ENCODE measurements at places on chromosomes 11 and 22.
A peak's percentile ranks its signal among the peaks of the same experiment; 100 is the strongest.

DNA sequence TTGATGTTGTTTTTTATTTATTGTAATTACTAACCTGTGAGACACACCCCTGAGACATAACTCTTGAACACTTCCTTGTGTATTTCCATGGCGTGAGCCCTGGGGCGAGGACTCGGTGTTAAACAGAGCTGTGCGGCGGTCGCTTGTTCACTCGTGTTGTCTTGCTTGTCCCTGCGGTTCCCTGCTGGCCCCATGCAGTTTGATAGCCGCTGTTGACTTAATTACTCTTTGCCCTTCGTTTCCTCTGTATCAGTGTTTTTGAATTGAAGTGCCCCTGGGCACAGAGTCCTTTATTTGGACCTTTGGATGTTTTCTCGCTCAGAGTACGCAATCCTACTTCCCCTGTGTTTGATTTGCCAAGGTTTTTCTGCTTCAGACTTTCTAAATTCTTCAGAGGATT is 52.7 kb downstream of the TBC1D22A start:
- DNase-seq: no peak

- no peak for DNase-seq
Observed at GRCh38 chr11:100003985-100004384, 683.1 kb upstream of the ARHGAP42 start.

DNA sequence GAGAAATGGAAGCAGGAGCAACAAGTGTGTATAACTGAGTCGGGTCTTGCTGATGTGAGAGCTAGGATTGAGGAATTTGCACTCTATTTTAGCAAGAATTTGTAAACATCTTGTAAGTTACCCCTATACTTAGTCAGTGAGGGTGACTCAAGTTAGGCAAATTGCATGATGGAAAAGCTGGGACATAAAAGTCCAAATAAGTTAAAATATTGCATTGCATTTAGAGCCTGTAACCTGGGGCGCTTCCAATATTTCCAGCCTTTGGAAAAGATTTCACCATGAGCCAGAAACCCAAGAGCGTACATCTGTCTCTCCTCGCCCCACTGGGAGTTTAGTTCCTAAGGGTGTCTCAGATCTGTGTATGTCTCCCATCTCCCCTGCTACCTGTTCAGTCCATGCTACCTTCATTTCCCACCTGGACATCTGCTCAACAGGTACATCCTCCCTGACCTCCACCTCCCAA is 37.0 kb upstream of the ACCSL start:
- DNase-seq: no peak

DNA sequence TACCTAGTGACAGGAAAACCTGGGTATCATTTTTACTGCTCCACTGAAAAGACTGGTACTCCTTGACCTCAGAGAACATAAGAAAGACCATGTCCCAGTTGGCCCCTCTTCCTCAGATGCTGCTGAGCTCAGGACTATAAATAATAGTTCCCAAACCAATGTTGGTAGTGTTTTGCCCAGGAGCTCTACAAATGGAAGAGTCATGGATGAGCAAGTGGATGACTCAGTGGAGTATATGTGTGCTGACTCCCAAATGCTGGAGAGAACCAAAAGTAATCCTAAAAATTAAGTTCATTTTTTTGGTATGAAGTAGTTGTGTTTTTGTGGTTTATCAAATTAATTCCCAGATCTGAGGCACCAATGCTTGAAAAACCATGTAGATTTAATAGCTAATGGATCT is 482.0 kb downstream of the KCNA4 start:
- no peak for DNase-seq

DNA sequence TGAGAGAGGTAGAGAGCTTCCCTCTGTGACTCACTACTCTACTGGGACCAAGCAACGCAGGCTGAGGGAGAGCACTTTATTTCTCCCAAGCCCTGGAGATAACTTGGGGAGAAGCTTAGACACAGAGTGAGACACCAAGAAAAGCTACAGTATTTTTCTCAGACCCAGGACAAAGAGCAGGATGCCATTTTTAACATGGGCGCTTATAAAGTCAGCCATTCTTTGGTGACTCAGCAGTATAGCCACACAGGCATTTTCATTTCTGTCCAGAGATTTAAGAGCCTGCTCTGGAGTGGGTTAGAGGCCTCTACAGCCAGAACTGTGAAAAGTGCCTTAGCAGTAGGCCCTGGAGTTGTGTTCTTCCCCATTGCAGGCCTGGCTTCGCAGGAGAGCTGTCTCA is 55.0 kb upstream of the GLYAT start:
- DNase-seq: no peak

GRCh38 chr11:110349138-110349996 is 53.0 kb upstream of the RDX start:
- DNase-seq: peak; percentile 4

- no peak for DNase-seq
Observed at GRCh38 chr22:38073150-38074130, 10.5 kb downstream of the SLC16A8 start.

- no peak for DNase-seq
Observed at GRCh38 chr22:38953577-38954413, 3.6 kb upstream of the APOBEC3A start.

DNA sequence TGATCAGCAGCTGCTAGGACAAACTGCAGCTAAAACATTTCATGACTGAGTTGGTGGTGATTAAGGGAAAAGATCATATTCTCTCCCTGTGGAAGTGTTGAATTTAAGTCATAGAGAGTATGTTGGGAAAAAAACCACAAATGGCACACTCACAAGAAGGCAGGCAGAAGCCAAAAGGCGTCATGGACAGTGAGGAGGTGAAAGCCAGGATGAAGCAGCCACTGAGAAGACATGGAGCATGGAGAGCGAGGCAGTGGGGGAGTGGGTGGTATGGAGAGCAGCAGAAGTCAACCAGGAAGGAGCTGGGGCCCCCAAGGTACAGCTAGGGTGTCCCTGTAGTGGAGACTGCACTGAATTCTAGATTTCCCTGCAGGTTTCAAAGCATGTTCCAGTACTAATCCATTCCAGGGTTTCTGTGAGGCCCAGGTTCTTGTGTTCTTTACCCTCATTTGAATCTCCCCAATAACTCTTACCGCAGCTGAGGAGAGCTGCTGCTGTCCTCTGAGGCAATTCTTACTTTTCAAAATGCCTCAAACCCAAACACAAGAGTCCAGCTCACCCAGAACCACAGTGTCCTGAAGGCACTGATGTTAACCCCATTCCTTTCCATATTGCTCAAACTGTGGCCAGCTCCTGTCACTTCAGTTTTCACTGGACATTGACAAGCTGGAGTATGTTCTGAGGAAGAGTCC is 191.8 kb upstream of the E2F8 start:
- DNase-seq: no peak

DNA sequence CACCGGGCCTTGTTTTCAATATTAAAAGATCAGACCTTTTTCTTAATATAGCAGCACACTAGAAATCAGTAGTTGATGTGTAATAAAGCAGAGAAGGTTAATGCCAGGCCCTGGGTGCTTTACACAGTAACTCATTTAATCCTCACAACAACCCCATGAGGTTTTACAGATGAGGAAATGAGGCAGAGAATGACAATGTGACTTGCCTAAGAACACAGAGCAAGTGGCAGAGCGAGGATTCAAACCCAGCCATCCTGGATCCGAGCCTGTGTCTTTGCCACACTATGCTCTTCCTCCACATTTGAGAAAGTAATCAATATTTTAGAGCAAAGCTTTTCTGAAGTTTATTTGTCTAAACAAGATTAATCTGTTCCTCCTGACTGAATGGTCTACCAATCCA is 7.2 kb downstream of the JAML start:
- DNase-seq: no peak

DNA sequence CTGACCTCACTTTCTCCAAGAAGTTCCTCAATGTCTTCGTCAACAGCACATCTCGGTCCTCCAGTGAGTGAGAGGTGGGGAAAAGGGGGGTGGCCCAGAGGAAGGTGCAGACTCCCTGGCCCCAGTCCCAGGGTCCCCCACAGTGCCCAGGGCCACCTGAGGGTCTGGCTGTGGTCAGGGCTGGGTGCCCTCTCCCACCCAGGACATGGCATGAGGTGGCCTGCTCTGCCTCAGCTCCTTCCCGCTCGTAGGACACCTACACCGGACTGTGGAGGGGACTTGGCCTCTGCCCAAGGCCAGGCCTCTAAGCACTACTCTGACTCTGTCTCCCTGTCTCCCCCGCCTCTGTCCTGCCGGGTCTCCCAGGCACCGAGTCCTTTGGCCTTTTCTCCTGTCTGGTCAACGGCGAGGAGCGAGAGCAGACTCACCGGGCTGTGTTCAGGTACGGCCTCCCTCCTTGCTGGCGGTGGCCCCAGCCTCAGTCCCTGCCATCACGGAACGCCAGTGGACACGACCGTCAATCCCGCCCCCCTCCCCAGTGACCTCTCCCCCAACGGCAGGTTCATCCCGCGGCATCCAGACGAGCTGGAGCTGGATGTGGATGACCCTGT is 4.5 kb downstream of the MAPK8IP2 start:
- DNase-seq: no peak

GRCh38 chr11:117993988-117994745 is 8.0 kb downstream of the IL10RA start:
- DNase-seq: no peak

DNA sequence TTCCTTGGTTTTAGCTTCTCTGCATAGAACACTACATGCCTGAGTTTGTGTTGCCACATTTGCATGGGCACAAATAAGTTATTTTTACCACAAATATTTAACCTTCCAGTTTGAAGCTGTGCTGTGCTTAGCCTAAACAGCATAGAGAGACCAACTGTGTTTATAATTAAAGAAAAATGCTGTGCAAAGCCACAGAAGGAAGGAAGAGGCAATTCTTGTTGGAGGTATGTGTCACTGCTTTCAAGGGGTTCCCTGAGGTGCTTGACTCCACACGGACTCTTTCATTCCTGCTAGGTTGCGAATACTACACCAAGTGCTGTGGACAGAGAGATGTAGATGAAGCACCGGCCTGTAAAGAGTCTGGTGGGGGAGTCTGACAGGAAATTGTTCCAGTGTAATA is 47.6 kb upstream of the OLFML1 start:
- no peak for DNase-seq

DNA sequence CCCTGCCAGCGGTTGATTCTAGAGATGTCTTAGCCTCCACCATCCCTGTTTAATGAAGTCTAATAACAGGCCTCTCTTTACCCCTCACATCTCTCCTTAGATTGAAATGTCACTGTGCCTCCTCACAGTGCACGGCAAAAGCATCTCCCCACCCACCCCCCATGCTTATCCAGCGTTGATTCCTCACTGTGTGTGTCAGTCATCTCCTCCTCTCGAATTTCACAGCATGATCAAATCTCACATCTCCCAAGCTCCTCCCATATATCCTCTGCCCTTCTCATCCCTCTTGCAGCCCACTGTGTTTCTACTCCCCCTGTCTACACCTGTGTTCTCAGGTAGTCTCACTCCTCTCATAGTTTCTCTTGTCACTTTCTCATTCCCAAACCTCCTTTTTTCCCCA is 84.6 kb downstream of the DBX1 start:
- DNase-seq: no peak

DNA sequence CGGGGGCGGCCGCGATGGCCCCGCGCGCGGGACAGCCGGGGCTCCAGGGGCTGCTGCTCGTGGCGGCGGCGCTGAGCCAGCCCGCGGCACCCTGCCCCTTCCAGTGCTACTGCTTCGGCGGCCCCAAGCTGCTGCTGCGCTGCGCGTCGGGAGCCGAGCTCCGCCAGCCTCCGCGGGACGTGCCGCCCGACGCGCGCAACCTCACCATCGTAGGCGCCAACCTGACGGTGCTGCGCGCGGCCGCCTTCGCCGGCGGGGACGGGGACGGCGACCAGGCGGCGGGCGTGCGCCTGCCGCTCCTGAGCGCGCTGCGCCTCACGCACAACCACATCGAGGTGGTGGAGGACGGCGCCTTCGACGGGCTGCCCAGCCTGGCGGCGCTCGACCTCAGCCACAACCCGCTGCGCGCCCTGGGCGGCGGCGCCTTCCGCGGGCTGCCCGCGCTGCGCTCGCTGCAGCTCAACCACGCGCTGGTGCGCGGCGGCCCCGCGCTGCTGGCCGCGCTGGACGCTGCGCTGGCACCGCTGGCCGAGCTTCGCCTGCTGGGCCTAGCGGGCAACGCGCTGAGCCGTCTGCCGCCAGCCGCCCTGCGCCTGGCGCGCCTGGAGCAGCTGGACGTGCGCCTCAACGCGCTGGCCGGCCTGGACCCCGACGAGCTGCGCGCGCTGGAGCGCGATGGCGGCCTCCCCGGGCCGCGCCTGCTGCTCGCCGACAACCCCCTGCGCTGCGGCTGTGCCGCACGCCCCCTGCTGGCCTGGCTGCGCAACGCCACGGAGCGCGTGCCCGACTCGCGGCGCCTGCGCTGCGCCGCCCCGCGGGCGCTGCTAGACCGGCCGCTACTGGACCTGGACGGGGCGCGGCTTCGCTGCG is 697 bp downstream of the TPBGL start:
- peak; percentile 76 for DNase-seq

GRCh38 chr11:11798586-11799438 is 43.0 kb upstream of the USP47 start:
- DNase-seq: peak; percentile 79

DNA sequence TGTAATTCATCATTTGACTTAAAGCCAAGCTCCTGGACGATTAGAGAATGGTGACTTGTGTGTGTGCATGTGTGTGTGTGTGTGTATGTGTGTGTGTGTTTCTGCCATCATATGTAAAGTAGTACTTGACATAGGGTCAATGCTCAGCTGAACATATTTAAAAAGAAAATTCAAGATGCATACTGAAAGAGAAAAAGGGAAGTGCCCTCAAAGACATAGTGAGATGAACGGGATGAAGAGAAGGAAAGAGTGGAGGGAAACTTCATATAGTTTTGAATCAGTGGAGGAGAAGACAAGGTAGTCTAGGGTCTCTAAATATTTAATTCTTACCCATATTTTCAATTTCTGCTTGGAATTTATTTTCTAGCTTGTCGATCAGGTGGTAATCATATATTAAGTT is 4.0 kb downstream of the TCN1 start:
- no peak for DNase-seq

DNA sequence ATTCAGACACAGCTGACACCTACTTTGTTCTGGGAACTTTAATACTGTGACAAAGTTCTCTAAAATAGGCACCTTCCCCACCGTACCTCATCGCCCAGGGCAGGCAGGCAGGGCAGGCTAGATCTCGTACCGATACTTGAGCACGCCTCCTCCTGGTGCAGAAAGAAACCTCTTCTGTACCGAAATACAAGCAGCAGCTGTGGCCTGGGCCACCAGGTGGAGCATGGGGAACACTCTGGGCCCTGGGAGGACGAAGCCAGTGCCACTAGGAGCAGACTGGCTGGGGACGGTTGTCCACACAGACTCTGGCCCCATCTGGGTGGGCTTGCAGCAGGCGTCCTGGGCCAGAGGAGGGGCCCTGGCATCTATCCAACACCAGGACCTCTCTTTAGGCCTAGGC is 12.8 kb downstream of the PMM1 start:
- no peak for DNase-seq

DNA sequence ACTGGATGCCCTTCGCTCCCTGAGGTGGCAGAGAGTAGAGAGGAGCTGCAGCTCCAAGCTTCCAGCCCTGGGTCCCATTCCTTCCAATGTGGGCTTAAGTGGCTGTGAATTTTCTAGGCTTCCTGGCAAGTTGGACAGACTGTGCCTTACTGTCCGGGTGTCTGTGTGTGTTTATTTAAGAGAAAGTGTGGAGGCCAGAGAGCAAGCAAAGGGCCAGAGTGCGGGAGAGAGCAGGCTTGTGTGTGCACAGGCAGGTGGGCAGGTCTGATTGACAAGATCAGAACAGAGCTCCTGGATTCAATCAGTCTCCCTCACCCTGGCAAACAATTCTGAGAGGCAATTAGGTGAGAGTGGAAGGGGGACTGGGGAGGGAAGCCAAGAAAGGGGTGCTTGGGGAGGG is 347.0 kb downstream of the CADM1 start:
- DNase-seq: no peak

GRCh38 chr11:71301046-71301857 is 48.9 kb upstream of the SHANK2 start:
- DNase-seq: no peak

Measured in activated naive CD4-positive, alpha-beta T cell (primary cell).